ENCODE measurements at places on chromosomes 2 and 18.
A peak's percentile ranks its signal among the peaks of the same experiment; 100 is the strongest.

- no peak for DNase-seq
These were observed 1.2 kb downstream of the ZNF514 start for GRCh38 chr2:95158441-95158840.

- no peak for DNase-seq
These were observed 65.4 kb upstream of the MMADHC start for GRCh38 chr2:149652926-149653325.

- no peak for DNase-seq
These were observed 22.1 kb upstream of the TCF7L1 start for GRCh38 chr2:85110991-85111560.

- DNase-seq = peak; percentile 6
These were observed 150.9 kb downstream of the CD8B2 start for GRCh38 chr2:106638043-106638442.

- peak; percentile 33 for DNase-seq
These were observed 229.5 kb upstream of the ZC3H15 start for GRCh38 chr2:186256540-186256939.

DNA sequence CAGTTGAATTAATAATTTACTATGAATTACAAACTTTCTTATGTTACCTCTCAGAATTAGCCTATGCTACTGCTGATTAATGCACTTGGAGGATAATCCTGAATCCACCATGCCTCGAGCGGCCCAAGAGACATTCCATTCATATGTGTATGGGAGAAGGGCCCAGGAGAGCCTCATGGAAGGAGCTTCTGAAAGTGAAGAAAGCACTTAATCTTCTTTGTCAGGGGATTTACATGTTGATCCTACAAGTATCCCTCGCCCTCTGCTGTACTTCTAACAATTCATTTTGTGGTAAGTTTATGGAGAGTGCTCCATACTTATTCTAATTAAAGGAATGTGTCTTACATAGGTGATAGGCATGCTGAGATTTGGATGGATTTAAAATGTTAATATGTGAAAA lies 1189.1 kb upstream of the NXPH2 start:
- DNase-seq = no peak

GRCh38 chr2:174335988-174336500 lies 1.3 kb downstream of the SP9 start:
- no peak for DNase-seq

GRCh38 chr2:233706720-233707119 lies 6.0 kb upstream of the UGT1A5 start:
- DNase-seq = no peak

DNA sequence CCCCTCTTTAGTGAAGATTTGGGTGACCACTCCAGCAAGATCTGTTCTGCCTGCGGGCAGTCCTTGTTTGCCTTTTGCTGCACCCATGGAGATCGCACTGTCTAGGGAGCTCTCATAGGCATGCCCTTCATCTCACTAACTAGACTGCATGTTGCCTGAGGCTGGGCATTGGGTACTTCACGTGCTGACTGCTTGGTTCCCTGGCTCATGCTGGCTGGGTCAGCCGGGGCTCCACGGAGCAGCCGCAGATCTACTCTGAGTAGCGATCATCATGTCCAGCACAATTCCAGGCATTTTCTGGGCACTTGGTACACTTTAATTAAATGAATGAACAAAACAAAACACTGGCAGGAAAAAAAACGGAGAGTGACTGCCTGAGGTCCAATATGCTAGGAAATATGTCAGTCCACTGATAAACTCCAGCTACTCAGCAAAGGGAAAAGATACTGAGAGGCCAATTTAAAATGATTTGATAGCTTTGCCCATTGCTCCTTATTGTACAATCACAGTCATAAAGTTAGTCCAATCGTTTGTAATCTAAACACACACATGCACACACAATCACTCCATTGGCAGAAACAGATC lies 220.3 kb downstream of the C1D start:
- no peak for DNase-seq

- no peak for DNase-seq
These were observed 292.7 kb upstream of the SLC39A10 start for GRCh38 chr2:195364015-195364965.

DNA sequence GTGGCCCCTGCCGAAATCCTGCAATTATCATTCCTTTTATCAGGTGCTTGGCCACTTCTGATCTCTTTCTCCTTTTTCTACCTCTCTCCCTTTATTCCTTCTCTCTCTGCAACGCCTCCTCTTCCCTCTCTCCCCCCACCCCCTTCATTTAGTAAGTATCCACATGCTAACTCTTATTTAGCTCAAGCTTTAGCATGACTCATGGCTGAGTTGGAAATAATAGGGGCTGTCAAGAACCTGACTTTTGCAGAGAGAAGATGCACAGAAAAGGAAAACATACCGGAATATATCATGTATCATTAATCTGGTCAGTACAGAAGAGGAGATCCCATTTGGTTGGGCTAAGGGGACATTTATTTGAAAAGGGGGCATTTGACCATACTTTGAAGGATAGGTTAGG lies 33.1 kb downstream of the FAM171B start:
- DNase-seq = no peak

DNA sequence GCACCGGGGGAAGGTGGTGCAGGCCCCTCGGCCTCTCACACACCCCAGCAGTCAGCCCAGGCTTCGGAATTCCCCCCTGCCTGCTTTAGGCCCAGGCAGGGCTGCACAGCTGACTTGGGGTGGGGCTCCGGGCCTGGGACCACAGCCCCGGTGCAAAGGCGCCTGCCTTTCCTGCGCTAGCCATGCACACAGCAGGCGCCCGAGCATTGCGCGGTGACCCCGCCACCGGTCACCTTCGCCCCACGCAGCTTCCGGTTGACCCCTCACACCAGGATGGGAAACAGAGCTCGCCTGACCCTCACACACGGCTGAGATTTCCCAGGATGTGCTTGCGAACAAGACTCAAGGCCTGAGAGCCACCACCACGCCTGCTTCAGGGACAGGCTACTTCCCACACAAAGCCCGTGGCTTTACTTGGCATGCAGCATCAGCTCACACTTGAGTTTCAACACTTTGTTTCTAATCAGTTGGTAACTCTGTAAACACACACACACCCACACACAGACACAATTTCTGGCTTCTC lies 46.0 kb downstream of the SLC66A2 start:
- DNase-seq = no peak

DNA sequence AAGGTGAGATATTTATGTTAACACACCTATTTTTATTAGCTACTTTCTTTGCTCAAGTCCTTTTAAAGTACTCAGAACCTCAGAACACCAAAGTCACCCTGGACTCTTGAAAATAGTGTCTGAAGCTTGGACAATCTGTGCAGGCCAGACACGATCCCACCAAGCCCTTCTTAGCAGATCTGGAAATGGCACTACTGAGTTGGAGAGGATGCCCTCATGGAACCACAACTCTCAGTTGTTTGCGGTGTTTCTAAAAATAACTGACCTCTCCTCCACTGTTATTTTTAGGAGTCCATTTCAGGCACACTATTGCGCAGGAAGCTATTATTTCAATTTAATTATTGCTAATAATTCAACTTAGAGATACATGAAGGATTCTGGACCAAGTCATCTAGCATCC lies 103.5 kb upstream of the ITGB6 start:
- no peak for DNase-seq

- DNase-seq = no peak
These were observed 10.5 kb upstream of the PPP4R3B start for GRCh38 chr2:55627915-55628314.

- DNase-seq = no peak
These were observed 7.1 kb upstream of the KLF11 start for GRCh38 chr2:10036095-10036884.

DNA sequence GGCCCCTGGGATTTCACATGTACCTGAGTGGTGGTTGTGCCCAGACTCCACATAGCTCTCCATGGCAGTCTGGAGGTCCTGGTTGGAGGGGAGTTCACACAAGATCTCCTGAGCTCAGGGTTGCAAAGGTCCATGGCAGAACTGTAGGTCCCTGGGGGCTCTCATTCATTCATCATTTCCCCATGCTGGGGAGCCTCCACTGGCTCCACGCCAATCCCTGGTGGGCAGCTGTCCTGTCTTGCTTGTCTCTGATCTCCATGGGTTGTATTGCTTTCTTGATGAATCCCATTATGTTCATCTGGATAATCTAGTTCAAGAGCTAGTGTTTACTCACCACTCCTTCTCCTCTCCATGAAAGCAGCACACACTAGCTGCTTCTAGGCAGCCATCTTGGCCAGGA lies 42.4 kb downstream of the ZSWIM2 start:
- DNase-seq = no peak

DNA sequence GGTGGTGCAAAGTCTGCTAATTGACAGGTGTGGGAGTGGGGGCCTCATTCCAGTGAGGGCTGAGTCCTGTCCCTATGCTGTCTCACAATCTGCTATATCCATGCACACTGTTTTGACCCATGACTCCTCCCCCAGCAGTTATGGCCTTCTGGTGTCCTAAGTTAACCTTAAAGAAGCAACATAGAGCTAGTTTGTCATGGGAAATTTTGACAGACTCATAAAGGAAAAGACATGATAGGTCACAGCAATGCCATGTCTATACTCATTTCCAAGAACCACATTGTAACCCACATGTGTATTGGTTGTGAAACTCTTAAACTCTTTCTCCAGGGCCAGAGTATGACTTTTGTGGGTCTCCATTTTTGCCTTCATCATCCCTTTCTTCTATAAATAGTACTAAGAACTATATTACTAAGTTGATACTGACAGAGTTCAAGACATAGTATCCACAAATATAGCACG lies 78.2 kb upstream of the SLC1A4 start:
- no peak for DNase-seq

GRCh38 chr2:224753743-224754540 lies 37.8 kb upstream of the CCDC195 start:
- no peak for DNase-seq

DNA sequence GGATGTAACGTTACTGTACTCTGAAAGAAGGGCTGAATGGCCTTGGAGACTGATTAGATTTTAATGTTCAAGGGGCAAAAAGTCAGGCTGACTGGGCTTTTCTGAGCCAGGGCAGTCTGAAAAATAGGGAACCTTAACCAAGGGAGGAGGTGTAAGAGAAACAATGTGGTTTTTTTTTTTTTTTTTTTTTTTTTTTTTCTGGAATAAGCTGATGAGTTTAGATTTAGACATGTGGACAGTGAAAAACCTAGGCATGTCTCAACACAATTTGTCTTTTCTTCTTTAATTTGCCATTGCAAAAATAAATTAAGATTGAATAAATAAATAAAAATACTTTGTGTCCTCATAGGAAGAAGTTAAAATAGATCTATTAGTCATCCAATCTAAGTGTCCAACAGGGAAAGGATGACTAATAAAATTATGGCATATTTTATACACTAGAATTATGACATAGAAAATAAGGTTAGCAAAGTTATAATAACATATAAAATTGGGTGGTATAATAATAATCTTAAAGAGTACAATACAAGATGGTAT lies 237.6 kb upstream of the TRIB2 start:
- DNase-seq = no peak

- no peak for DNase-seq
These were observed 314.8 kb upstream of the HS6ST1 start for GRCh38 chr2:128633501-128633900.

DNA sequence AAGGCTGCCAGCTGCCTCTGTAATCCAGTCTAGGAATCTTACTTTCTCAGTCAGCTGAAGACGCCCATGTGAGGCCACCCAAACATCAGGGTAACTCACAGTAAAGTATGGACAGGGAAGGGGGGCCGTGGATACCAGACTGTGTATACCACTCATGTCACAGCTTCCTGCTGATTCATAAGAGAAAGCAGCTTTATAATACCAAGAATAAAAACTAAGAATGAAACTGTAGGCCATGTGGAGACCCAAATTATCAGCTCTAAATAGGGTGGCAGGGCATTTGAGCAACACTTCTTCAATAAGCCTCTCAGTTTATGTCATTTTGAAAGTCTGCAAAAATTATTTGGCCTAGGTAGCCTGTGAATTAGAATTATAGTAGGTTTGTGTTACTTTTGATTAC lies 115.0 kb upstream of the CDCA7 start:
- no peak for DNase-seq

DNA sequence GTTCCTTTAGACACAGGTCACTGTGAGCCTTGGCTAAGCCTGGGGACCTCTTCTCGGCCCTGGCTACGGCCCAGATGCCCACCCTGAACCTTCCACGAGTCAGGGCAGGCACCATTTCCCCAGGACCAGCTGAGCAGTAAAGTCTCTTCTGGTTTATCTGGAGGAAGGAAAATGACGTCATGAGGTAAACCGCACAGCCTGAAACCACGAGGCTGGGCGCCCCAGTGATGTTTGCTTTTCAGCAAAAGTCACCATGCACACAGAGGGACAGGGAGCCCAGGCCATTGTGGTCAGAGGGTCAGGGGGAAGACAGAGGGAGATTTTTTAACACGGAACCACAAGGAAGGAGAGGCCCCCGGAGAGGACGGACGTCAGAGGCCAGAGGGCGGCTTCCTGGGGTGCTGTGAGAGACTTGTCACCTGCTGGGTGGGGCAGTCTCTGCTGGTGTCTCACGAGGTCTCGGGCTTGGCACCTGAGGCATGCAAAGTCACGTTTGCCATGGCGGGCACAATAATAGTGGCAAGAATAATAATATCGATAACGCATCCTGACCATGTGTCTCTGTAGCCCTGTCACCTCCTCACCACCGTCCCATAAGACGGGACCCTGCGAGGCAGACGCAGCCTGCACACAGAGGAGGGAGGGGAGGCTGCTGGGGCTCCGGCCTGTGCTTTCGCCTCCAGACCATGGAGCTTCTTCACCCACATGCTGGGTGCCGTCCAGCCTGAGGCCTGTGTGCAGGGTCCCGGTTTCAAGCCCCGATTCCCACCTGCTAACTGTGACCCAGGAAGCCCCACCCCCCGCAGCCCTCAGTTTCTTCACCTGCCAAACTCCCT lies 33.2 kb upstream of the FOSL2 start:
- DNase-seq = no peak

DNA sequence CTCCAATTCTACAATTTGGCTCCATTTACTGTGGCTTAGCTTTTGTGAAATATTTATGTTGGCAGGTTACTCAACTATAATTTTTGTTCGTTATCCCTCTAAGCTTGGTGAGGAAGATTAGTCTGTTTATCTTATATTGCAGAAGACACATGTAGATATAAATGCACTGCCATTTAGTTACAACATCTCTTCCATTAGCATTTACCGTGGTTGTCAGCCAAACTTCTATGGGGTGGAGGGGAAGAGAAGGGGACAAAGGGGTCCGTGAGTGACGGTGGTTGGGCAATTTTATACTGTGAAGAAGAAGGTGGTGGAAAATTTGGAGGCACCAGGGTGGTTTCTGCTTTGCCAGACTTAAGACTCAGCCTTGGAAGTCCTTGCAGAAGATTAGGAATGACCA lies 117.6 kb upstream of the CXCR4 start:
- no peak for DNase-seq

- no peak for DNase-seq
These were observed 185.0 kb downstream of the DOK6 start for GRCh38 chr18:69585696-69586095.

- DNase-seq = no peak
These were observed 47.2 kb upstream of the UBE2F start for GRCh38 chr2:237919593-237919992.

All from NCI-H1436 (cell line).